ENCODE measurements at places on chromosomes 7 and 10.

- DNase-seq: no peak
These were observed 12.2 kb downstream of the ARPC1B start for GRCh38 chr7:99386584-99387238.

DNA sequence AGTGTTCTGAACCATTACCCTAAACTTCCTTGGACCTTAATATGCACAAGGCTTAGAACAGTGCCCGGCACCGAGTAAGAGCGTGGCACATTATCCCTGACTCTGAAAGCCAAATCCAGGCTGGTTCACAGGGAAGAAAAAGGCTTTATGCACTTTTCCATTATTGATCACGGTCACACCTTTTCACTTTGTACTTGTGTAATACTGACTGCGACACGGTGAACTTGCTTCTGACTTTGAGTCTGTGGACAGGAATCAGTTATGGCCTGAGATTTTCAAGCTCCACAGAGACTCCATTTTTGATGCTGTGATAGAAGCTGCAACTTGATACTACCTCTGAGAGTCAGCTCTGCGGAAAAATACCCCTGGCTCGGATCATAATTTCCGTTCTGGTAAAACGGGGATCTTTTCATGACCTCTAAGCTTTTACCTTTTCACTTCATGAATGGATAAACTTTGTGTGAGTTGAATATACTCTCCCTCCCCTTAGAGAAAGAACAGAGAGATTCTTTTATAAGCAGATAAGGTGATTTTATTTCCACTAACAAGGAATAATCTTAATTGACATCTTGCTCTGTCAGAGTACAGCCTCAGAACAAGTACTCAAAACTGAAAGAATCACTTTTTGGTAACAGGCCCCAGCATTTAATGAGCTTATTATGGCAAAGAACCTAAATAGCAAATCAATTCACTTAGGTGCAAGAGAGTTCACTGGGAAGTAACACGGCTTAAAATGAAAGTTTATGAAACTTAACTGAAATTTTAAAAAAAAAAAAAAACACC lies 88.8 kb downstream of the ELMO1 start:
- no peak for DNase-seq

- no peak for DNase-seq
These were observed 157.3 kb upstream of the COL1A2 start for GRCh38 chr7:94237417-94237816.

GRCh38 chr7:5552123-5552522 lies 128.5 kb upstream of the TNRC18 start:
- no peak for DNase-seq

DNA sequence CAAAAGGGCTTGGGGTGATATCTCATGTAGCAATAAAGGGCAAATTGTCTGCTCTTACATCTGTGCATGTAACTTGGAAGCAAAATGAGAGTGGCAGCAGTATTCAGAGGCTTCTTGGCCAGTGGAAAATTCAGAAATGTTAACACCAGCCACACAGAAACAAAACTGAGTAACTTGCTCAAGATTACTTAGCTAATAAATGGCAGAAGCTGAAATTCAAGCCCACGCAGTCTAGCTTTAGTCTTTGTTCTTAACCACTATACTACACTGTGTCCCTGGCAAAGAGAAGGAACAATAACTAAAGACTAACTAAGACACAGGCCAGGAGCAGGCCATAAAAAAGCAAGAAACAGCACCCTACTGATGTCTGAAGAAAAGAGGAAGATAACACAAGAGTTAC lies 185.9 kb upstream of the ASAH2 start:
- no peak for DNase-seq

DNA sequence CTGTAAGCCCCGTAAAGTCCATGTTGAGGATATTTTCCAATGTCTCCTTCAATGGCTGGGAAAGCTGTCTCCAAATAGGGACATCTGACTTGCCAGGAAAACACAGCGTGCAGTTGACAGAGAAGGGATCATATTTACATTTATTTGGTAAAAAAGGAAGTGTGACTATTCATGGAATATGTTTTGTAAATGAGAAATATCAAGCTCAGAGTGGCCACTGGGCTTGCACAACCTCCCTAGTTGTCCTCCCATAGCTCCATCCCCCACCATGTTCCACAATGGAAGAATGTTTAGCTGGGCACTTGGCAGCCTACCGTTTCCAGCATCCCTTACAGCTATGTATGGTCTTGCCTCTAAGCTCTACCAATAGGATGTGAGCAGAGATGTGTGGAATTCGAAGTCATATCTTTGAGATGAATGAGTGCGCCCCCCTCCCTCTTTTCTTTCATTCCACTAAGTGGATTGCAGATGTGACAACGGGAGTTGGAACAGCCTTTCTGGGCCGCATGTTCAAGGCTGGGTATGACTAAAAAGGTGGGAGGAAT lies 306.6 kb upstream of the ZMIZ1 start:
- DNase-seq: no peak

DNA sequence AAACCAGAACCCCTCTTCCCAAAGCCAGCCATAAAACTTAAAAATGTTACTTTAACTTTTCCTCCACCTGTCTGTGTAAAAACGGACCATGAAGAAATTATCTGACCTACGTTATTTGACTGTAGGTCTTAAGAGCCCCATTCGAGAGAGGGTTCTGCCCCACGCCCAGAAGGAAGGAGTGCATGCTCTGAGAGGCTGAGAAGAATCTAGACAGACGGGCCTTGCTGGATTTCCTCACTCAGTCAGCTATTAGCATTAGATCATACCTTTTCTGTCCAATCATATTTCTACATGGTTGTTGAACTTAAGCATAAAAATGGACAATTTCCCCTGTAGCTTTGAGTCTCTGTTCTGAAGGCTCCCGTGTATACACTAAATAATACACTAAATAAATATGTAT lies 38.1 kb upstream of the WDR11 start:
- no peak for DNase-seq

- no peak for DNase-seq
These were observed 106.6 kb downstream of the CNOT4 start for GRCh38 chr7:135403302-135403701.

DNA sequence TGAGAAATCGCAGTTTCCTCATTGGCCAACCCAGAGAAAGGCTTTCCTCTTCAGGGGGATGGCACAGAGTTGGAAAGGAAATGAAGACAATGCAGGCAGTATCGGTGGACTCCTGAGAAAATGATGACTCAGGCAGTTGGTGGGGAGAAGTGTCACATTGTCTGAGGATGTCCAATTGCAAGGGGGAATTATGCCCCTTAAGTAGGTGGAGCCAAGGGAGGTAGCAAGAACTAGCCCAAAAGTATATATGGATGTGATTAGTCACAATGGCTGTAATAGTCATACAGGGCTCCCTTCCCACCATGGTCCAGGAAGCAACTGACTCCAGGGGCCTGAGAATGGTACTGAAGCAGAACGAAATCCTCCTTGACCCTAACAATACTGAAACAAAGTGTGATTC lies 58.3 kb upstream of the EGFR start:
- peak; percentile 43 for DNase-seq

Data from RWPE1 (cell line).